ENCODE measurements at places on chromosomes 16 and 17.

DNA sequence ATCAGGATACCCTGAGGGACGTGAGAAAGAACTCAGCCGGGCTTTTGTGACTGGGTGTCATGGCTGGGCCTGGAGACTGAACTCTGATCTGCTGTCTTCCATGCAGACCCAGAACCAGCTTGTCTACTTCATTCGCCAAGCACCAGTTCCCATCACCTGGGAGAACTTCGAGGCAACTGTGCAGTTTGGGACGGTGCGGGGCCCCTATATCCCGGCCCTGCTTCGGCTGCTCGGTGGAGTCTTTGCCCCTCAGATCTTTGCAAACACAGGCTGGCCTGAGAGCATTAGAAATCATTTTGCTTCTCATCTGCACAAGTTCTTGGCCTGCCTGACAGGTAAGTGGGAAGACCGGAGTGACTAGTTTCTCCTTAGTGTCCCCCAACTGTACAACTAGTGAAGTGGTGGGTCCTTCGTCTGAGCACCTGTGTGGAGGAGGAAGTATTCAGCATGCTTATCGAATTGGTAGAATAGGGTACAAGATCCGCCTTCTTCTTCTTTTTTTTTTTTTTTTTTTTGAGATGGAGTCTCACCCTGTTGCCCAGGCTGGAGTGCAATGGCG lies 15.5 kb downstream of the DNAH2 start:
- no peak for DNase-seq

- DNase-seq: no peak
These were observed 17.0 kb downstream of the DUSP14 start for GRCh38 chr17:37506678-37507077.

DNA sequence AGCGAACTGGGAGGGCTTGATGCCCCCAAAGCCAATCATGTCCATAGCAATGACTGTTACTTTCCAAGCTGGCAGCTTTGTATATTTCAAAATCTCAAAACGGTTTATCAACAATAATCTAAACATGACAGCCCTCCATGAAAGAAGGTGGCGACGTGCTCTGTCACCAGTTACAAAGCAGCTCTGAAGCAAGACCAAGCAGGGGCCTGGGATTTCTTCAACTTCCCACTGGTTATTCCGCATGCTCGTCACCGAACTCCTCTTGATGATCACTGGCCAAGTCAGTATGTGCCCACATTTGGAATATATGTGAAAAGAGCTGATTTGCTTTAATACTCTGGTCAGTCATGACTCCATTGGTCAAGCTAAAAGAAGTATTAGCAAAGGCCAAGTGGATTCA lies 175.6 kb downstream of the VPS53 start:
- no peak for DNase-seq

DNA sequence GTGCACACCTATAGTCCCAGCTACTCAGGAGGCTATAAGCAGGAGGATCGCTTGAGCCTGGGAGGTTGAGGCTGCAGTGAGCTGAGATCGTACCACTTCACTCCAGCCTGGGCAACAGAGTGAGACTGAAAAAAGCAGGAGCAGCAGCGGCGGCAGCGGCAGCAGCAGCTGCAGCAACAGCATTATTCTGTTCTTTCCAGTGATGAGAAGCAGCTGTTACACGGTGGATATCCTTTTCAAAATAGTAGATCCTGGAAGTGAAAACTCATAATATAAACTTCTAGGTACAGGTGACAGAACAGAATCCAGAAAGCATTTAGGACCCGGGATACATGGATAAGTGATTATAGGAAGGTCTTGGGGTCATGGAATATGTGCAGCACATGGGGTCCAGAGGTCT lies 17.8 kb upstream of the HNF1B start:
- no peak for DNase-seq

DNA sequence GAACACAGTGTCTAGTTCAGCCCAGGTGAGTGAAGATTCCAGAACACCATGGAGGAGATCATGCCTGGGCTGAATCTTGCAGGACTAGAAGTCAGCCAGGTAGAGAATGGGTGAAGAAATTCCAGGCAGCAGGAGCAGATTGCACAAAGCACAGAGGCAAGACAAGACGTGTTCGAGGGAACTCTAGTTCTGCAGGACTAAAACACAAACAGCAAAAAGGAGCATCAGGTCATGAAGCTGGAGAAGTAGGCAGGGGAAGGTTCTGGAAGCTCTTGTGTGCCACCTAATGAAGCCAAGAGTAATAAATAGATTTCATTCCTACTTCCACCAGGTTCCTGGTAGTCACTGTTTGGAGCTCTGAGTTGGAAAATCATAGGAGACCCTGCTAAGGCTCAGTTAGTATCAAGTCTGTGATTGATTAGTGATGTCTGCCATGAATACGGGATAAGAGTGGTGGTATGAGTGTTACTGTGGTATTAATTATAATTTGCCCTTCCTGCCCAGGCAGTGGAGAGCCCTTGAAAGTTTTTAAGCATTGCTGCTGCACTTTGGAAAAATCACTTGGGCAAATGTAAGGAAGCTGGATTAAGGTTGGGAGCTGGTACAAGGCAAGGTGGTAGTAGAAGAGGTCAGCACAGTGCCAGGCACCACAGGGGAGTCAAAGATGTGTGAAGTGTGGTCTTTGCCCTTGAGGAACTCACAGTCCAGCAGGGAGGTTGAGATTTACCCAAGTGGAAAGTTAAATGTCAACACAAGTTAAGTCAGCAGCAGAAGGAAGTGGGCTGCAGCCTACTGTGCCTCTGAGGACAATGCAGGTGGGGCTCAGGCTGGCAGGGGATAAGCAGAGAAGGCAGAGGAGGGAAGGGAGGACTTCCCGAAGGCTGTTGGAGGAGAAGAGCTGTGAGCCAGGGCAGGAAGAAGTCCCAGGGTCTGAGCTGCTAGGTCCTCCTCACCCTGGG lies 13.5 kb upstream of the FOXN1 start:
- DNase-seq: no peak

- DNase-seq: no peak
These were observed 13.7 kb downstream of the CANT1 start for GRCh38 chr17:78995761-78996451.

DNA sequence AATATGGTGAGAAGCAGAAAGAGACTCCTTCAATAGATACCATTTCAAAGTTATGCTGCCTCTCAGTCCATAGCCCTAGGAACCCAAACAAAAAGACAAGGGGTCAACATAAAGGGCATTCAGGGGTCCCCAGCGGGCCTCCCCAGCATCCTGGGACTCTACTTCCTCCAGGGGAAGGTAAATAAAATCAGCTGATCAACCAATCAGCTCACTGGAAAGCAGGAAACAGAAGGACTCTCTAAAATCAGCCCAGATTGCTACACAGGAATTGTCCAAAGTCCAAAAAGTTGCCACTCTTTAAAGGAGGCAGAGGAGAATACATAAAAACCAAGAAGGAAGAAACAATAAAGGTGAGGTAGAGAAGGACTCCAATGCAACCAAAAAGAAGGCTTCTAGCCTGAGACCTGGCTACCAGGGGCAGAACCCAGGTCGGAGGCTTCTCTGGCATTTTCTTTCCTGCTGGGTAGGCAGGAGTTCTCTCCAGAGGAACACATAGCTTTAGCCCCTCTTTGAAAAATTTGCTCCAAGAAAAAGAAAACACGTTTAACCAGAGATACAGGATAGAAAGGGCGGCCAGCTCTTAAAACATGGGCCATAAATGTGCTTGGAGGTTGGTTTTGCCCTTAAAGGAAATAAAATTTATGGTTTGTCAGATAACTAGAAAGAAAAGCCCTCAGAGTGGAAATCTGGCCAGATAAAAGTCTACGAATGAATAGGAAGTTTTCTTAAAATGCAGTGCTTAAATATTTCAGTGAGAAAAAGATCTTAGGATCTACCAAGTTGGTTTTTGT lies 404.6 kb downstream of the SOX9 start:
- no peak for DNase-seq

- no peak for DNase-seq
These were observed 67.2 kb upstream of the WSB1 start for GRCh38 chr17:27226611-27227230.

DNA sequence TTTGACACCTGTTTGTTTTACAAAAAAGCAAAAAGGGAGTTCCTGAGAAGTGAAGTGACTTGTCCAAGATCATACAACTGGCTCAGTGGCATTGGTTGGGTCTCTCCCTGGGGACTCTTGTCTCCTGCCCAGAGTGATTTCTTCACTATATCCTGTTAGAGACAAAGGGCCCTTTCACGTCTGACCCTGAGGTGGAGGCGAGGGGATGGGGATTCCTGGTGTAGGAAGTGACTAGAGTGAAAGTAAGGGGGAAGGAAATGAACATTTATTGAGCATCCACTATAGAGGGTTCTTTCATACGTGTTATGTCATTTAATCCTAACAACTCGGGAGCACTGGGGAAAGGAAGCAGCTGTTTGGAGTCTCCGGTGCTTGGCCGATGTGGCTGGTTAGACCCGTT lies 9.0 kb downstream of the ITGB3 start:
- no peak for DNase-seq

GRCh38 chr17:57609125-57609877 lies 135.8 kb downstream of the CCDC182 start:
- DNase-seq: no peak

DNA sequence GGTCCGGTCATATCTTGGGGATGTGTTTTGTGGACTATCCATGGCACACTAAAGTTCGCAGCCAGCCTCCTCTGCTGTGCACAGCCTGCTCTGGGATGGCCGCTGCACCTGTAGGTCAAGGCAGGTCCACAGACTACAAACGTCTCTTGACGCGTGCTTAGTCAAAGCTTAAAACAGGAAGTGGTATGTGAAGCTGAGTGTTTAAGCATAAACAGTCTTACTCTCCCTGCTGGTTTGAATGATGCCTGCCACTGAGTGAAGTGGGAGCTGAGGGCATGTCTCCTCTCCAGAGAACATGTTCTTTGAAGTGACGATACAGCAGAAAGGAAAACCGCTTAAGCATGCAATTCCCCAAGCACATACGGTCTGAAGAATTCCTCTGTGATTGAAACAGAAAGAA lies 365.6 kb downstream of the SLC39A11 start:
- DNase-seq: no peak

DNA sequence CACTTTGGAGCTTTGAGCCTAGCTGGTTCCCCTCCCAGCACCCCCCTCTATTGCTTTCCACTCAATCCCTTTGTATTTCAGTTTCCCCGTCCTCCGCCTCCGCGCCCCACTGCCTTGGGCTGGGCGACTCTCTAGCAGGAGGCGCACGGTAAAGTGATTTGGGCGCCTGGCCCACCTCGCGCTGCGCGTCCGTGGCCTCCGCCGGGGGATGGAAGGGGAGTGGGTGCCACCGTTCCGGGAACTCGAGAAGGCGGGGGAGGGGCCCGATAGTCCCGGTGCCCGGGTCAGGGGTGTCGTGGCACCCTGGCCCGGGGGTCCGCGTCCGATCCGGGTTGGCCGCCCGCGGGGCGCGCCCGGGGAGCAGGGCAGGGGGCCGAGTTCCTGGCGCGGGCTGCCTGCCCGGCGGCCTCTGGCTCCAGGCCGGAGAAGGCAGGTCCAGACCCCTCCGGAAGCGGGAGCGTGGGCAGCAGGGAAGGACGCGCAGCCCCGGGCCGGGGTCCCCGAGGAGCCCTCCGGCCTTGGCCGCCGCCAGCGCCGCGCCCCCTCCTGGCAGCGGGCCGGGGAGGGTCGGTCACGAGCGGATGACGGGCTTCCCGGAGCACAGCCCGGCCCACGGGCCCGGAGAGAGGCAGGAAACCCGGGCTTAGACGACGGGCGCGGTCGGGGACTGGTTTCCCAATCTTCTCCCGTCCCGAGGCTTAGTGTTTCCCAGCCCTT lies 15.8 kb downstream of the MEOX1 start:
- DNase-seq: peak; percentile 51

- no peak for DNase-seq
These were observed 5.6 kb downstream of the CDH11 start for GRCh38 chr16:65116216-65116615.

DNA sequence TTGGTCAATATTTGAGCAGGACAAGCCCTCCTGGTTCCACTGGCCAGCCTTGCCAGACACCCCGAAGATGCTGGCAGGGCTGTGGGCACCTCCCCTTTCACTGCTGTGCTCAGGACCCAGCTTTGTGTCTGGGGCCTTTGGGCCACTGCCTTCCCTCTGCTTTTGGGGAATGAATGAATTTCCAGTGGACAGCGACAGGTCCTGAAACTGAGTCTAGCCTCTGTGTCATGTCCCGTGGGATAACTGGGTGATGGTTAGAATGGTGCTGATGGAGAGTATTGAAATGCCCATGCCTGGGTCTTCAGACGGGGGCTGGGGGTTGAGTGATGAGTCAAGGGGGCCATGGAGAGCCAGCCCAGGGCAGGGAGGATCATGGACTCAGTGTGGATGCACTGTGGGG lies 135.8 kb downstream of the FOXL1 start:
- DNase-seq: no peak

DNA sequence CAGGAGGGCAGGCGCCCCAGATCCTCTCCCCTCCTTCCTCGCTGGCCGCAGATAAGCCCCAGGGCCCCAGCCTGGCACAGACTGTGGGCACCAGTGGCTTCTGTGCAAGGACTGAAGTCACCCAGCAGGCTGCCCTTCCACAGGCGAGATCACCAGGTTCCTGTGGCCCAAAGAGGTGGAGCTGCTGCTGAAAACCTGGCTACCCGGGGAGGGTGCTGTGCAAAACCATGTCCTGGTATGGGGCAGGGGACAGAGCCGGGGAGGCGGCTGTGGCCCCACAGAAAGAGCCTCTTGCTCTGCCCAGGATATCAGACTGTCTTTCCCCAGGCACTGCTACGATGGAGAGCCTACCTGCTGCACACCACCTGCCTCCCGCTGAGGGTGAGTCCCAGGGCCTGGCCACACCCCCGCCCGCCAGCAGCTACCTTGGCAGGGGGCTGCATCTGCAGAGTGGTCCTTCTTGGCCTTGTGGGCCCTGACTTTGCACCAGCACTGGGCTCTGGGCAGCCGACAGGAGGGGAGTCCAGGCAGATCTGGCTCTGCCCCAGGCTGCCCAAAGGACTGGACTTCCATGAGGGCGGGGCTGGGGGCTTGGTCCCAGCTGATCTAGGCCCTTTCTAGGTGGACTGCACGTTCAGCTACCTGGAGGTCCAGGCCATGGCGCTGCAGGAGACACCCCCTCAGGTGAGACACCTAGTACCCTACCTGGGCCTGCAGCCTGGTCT lies 615 bp downstream of the CARMIL2 start:
- DNase-seq: peak; percentile 19

DNA sequence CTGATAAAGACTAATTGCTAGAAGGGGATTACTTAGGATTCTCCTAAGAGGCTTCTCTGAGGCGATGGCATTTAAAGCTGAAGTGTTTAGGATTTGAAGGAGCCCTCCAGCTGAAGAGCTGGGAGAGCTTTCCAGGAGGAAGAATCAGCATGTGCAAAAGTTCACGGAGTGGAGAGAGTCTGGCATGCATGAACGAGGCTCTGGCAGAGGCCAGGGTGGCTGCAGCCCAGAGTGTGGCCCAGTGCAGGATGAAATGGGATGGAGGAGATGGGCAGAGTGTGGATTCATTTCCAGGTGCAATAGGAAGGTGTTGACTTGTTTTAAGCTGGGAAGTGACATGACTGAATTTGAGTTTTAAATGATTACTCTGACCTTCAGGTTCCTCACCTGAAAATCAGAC lies 249.0 kb upstream of the CCL2 start:
- DNase-seq: no peak

GRCh38 chr16:67449336-67449735 lies 18.4 kb downstream of the HSD11B2 start:
- no peak for DNase-seq

DNA sequence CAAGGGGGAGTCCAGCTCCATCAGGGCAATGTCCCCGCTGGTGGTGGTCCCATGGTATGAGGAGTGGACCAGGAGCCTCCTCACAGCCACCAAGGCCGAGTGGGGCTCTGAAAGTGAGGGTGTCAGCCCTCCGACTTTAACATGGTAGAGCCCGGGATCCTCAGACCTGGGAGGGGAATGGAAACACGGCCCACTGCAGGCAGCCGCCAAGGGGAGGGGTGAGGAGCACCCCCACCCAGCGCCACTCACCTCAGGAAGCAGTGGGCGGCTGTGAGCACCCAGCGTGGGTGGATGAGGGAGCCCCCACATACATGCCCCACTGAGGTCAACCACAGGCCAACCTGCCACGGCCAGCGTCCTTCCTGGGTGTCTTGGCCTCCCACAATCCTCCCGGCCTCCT lies 10.8 kb downstream of the ZG16B start:
- DNase-seq: no peak
